Caco-2 (cell line): ENCODE measurements at places on chromosomes 4 and X.

GRCh38 chrX:110407910-110408545, 49.4 kb downstream of the RTL9 start:
- peak; percentile 74 for DNase-seq

DNA sequence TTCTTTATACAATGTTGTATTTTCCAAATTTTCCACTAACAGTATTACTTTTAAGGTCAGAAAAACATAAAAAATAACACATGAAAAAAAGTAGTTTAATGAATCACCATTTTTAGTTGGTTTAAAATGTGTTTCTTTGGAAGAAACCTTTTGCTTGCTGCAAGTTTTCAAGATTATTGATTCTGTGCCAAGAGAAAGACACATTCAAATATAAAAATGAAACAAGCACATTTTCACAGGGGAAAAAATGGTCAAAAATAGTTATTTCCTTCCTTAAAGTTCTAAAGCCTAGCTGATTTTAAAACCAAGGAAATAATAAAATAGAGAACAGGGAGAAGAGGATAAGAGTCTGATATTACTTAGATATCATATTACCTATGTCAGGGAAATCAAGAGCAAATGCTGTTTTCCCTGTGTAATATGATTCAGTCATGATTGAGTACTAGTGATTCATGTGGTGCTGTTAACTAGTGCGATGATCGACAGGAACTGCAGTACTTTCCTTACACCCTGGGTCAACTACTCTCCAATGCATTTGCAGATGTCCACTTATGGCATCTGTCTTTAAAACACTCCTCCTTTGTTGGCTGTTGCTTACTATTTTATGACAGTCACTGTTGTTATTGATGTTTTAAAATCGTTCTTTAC, 103.8 kb downstream of the CAMK2D start:
- no peak for DNase-seq

GRCh38 chr4:95080969-95081368, 323.2 kb downstream of the BMPR1B start:
- DNase-seq = no peak

DNA sequence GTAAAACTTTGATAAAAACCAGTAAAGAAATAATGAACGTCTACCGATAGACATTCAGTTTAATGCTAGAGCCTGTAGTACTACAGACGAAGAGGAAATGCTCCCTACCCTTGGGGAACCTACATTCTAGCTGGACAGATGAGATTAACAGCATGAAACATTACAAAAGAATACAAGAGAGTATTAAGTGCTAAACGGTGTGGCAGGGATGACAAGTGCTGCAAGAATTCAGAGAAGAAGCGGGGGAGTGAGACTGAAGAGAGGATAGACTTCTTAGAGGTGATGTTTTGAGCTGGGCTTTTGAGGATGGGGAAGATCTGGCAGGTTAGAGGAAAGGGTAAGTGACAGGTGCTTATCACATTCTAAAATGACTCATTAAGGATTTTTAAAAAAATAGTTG, 52.6 kb upstream of the ESX1 start:
- DNase-seq = no peak

DNA sequence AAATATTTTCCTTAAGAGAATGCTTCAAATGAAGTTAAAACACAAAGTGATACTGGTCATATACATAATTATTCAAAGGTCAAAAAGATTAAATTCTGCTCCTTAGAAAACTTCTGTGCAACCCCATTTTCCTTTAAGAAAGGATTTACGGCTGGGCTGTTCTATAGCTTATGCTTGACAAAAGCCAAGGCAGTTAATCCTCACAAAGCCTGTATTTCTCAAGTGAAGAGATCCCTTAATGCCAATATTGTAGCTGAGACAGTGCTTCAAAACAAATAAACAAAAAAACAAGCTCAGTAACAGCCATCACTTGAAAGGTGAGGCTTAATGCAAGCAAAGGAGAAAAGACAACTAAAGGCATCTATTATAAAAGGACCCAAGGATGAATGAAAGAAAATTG, 42.5 kb downstream of the BTC start:
- DNase-seq = no peak

GRCh38 chr4:67927251-67927650, 36.0 kb downstream of the TMPRSS11A start:
- no peak for DNase-seq

DNA sequence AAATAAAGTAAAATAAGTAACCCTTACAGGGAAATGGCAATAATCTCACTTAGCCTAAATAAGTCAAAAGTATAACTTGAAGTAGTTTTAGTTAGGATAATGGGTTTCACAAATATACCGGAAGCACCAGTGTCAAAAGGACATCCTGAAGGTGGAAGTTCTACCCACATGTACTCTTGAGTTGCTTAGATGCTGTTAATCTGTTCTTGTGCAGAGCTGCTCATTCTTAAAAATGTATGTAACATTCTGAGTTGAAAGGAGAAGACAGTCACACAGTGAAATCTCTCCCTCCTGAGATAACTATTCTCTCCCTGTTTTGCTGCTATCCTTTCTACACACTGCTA, 11.2 kb upstream of the CCNG2 start:
- no peak for DNase-seq

DNA sequence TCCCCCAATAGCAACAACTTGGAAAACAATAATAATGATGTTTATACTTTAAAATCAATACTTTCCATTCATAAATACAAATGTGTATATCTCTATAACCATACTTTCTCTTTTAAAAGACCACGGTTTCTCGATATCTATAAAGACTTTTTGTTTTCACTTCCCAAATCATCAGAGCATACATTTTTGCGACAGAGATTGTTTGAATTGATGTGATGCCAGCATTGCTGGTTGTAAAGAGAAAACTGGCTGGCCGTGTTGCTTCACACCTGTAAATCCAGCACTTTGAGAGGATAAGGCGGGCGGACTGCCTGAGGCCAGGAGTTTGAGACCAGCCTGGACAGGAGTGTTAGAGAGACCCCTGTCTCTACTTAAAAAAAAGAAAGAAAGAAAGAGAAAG, 77.6 kb upstream of the ZNF518B start:
- DNase-seq = no peak

DNA sequence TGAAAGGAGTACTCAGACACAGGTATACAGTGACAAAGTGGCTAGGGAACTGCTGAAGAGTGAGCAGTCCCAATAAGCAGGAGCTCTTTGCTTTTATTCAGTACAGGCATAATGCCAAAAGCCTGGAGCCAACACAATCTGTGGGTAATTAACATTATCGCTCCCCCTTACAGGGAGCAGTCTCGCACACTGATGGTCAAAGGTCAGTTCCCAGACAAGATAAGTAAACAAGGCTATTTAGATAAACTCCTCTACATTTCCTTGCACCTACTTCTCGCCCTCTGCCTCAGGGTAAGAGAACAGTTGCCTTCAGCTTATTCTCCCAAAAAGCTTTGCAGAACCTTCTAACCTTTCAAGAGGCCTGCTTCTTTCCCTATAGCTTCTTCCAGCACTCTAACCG, 73.9 kb upstream of the TAF9B start:
- peak; percentile 29 for DNase-seq

- no peak for DNase-seq
These were observed 38.0 kb upstream of the IL21 start for GRCh38 chr4:122658818-122659295.

- no peak for DNase-seq
These were observed 88.2 kb downstream of the CRMP1 start for GRCh38 chr4:5804656-5805055.

DNA sequence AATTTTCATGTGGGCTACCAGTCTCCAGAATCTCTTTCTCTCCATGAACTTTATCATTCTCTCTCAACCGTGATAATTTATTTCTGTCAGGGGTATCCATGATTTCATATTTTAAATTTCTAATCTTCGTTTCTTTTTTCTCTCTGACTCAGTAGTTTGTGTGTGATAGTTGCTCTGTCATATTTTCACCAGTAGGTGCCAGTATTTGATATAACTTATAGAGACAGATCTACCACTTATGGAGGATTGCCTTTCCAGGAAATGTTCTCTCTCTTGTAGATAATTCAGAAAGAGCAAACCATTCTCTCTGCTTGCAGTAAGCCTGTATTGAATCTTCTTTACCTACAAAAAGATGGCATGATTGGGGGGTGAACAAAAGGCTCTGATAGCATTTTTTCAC, 79.3 kb upstream of the DYNLT3 start:
- DNase-seq = peak; percentile 13
